ENCODE measurements at places on chromosomes 7 and 10.

- no peak for DNase-seq
These were observed 191.7 kb upstream of the SLC26A5 start for GRCh38 chr7:103637726-103638125.

GRCh38 chr7:21373031-21373430 is 54.9 kb upstream of the SP4 start:
- no peak for DNase-seq

GRCh38 chr10:58734116-58734515 is 221.4 kb downstream of the BICC1 start:
- no peak for DNase-seq

DNA sequence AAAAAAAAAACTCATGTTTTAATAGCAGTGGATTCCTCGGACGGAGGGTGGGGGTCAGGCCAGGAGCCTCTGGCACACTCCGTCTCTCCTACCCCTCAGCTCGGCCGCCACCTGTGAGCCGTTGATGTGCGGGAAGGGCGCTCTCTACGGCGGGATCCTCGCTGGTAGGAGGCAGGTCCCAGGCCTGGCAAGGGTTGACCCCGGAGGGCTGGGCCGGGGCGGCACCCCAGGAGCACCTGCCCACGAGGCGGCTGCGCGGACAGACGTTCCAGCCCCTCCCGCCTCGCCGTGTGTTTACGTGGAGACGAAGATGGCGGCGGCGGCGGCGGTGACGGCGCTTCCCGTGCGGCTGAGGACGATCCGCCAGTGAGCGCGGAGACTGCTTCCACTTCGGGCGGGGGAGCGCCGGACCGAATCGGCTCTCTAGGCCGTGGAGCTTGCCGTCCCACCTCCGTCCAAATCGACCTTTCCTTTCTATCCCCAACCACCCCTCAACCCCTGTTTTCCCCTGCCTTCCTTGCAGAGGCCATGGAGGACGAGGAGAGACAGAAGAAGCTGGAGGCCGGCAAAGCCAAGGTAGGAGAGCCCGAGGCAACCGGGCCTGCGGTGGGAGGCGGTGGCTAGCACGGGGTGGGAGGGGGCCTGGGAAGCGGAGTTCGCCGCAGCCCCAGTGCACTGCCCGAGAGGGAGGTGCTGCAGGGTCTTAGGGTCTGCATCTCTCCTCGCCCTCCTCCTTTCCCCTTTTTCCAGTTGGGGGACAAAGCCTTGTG is at the start of gene AKAP9:
AKAP9 (plus strand) TSS at position 291 of the 770 bp plus-strand sequence; CDS start at position 529, 238 bp downstream.
- DNase-seq = peak; percentile 62

DNA sequence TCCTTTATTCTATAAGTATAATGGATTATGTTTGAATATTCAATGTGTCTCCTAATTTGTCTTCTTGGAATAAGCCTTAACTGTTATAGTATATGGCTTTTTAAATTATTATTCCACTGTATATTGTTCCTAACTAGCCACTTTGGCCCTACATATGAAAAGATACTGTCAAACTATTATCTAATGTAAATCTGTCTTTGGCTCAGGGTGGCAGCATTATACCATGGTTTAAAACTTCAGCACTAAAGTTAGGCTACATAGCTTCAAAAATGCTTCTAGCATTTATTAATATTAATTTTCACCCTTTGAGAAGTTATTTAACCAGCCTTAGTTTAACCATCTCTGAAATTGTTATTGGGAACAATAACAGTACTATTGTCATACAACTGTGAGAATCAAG is 543.1 kb upstream of the MBL2 start:
- no peak for DNase-seq

GRCh38 chr7:13290975-13291374 is 603.5 kb downstream of the ARL4A start:
- no peak for DNase-seq

DNA sequence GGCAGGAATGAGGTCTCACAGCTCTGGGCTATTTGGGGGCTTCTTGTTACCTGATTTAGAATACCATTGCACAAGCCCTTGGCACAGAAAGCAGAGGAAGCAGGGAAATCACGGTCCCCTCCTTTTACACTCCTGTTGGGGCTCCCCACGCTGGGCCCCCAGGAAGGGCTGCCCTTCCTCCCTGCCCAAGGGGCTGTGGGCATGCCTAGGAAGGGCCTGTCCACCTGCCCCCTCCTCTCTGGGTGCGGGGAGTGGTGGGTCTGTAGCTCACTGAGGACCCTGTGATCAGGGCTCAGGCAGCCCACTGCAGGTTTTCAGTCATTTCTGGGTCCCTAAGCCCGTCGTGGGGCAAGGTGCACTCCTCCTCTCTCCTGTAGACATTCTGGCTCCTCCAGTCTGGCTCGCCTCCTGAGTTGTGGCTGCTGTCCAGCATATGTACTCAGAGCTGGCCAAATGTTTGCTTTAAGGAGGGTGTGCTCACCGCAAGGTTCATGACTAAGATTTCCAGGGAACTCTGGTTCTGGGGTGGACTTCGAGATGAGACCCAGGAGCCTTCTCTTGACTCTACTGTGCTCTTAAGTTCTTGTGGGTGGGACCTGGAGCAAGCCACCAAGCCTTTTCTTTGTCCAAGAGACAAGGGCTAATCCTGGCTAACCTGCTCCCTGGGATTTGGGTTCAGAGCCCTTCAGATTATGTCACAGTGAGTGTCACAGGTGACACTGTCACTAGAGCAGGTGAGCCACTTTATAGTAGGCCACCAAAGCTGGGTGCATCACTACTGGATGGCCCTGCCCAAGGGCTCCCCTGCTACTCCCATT is 56.0 kb downstream of the TACR2 start:
- no peak for DNase-seq

DNA sequence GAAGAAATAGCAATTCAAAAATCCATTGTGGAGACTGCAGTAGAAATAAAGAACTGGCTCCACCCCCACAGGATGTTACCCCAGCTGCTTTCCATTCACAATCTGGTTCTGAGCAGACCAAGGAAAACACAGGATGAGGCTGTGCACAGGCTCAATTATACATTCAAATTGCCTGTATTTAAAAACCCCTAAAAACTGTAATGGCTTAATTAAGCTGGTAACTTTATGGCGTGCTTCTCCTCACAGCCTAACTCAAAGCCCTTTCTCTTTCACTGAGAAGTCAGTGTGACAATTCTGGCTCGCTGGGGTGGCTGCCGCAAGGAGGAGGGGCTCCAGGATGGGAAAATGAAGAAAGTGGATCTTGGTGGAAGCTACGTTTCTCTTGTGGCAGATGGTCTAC is 1191.1 kb downstream of the SORCS1 start:
- no peak for DNase-seq

- no peak for DNase-seq
These were observed 162.2 kb downstream of the SH3PXD2A start for GRCh38 chr10:103692952-103693811.

GRCh38 chr10:97503406-97503805 is 4.7 kb downstream of the UBTD1 start:
- no peak for DNase-seq

- no peak for DNase-seq
These were observed 218.7 kb downstream of the LRRTM3 start for GRCh38 chr10:67144530-67144929.

- DNase-seq = no peak
These were observed 1.6 kb downstream of the GLUD1 start for GRCh38 chr10:87092861-87093631.

GRCh38 chr10:126218778-126219649 is 169.3 kb downstream of the ADAM12 start:
- DNase-seq = no peak

DNA sequence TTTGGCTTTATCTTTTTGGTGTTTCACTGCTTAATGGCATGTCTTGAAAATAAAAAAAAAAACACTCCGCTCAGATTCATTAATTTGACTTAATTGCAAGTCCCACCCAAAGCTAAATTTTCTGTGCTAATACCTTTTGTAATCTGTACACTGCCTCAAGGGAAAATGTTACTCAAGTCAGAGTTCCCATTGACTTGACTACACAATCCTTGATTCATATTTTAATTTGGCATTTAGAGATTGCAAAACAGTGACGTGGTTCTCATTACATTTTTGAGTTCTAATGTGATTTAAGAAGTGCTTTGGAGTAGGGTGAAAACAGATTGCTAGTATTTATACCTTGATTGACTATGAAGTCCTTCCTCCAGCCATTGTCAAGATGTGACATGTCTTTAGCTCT is 21.3 kb upstream of the LIPM start:
- DNase-seq = no peak

GRCh38 chr7:24169077-24169624 is 114.8 kb upstream of the NPY start:
- DNase-seq = no peak

GRCh38 chr7:8068892-8069686 is 100.5 kb downstream of the GLCCI1 start:
- no peak for DNase-seq

GRCh38 chr10:125232841-125233240 is 72.5 kb upstream of the CTBP2 start:
- no peak for DNase-seq

GRCh38 chr10:77919713-77920108 is 6.8 kb downstream of the DLG5 start:
- DNase-seq = no peak

GRCh38 chr10:113517165-113517900 is 35.5 kb upstream of the HABP2 start:
- no peak for DNase-seq

- no peak for DNase-seq
These were observed 188.7 kb downstream of the ADARB2 start for GRCh38 chr10:1548596-1548995.

- no peak for DNase-seq
These were observed 126.1 kb upstream of the KCNMA1 start for GRCh38 chr10:77763453-77764430.

DNA sequence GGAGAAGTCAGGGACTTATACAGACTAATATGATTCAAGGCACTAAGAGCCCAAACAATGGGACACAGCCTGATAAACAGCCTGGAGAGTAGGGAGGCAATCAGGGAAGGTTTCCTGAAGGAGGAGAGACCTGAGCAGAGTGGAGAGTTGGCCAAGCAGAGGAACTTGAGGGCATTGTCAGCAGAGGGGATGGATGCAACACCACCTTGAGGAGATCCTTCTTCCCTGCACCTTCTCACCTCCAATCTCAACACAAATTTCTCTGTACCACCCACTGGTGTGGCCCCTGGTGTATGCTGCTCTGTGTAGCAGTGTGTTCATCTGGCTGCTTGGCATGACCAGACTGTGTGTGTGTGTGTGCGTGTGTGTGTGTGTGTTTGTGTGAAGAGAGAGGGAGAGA is 146.2 kb downstream of the WDR11 start:
- DNase-seq = no peak

- DNase-seq = no peak
These were observed 5.3 kb downstream of the CYP26C1 start for GRCh38 chr10:93065675-93066543.

DNA sequence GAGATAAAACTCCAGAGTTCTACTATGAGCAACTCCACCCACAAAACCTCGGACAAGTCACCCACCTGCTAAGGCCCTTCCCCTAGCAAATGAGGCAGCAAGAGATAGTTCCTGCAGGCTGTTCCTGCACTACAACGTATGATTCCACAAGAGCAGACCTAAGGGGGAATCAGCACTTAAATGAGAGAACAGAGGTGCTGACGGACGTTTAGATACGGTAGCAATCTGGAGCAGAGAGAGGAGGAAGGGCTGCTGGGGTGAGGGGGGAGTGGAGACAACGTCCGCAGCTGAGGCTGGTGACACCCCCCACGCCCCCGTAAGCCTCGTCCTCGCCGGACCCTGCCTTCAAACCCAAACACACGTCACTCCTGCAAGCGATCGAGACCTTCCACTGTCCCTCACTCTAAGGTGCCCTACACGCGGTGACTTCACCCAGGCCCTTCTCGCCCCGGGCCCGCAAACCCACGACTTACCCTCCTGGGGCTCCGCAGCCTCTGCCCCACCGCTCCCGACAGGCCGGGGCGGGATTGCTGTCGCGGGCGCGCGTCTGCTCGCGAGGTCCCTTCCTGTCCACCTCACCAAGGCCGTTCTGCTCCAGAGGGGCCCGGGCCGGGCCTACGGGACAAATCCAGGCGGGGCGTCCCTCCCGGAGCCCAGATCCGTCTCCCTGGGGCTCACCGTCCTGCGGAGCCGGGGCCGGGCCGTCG is 635 bp downstream of the ZNF12 start:
- peak; percentile 11 for DNase-seq

DNA sequence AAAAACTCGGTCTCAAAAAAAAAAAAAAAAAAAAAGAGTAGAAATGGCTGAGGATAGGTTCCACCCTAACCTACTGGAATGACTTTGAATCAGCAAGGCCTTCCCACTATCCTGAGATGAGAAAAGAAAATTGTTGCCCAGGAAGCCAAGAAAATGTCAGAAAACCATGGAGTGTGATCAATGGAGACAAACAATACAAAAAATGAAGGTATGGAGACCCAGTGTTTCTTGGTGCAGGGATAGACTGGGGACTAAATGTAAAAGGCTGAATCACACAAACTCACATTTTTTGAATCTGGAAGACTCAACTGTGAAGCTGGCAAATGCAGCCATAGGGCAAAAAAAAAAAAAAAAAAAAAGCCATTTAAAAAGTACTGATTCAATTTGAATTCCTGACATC is 364.3 kb upstream of the ANKRD30A start:
- DNase-seq = no peak

- no peak for DNase-seq
These were observed 766 bp downstream of the BAMBI start for GRCh38 chr10:28677888-28678686.

DNA sequence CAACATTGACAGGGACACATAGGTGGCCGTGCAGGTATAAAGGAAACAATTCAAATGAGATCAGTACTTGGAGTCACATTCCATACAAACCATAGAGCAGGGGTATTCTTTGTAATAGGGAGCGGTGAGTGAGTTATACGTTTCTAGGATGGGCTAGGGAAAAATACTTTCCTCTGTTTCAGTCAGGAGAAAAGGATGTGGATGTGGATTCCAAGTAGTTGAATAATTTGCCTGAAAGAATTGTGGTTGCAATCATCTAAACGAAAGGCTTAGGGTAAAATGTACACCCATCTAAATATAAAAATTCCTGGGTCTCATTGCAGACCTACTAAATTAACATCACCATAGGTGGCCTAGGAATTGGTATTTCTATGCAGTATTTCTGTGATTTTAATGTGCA is 270.7 kb upstream of the IGFBP3 start:
- no peak for DNase-seq

DNA sequence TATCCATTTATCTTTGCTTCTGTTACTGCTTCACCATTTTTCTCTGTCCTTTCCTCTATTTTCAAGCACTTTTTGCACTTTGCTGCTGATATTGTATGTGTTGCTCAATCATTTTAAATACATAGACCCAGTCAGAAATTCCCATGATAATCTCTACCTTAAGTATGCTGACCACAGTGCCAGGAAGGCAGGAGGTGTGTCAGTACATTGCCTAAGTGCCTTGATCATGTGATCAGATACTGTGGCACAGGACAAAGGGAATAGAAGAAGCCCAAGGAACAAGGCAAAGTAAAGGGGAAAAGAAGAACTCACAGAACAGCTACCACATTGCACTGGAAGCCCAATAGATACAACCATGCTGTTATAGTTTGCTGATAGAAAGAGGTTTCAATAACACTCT is 53.7 kb upstream of the CD36 start:
- no peak for DNase-seq

Measured in activated CD4-positive, CD25-positive, alpha-beta regulatory T cell (primary cell).